ENCODE measurements at places on chromosomes 2 and 18.
A peak's percentile ranks its signal among the peaks of the same experiment; 100 is the strongest.

- DNase-seq, result no peak
Observed at GRCh38 chr2:28228434-28228995, 164.1 kb upstream of the FOSL2 start.

GRCh38 chr2:236916181-236916580 is 169.5 kb upstream of the COPS8 start:
- DNase-seq, result no peak

GRCh38 chr18:64403784-64404503 is 255.1 kb upstream of the LINC00305 start:
- DNase-seq, result peak; percentile 23

DNA sequence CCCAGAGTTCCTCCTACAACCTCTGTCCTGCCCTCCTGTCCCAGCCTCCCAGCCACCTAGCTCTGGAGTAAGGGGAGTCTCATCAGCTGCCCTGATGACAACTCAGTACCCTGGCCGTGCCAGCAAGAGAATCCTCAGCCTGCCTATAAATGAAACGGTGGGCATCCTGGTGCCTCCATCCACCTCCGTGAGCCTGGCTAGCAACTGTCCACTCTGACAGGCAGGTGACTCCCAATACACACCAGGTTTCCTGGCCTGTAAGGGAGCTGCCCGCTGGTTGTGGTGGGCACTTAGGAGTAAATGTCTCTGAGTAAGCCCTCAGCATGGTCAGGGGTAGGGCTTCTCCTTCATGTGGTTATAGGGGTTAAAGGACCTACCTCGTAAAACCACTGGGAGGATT is 81.5 kb downstream of the XDH start:
- no peak for DNase-seq

DNA sequence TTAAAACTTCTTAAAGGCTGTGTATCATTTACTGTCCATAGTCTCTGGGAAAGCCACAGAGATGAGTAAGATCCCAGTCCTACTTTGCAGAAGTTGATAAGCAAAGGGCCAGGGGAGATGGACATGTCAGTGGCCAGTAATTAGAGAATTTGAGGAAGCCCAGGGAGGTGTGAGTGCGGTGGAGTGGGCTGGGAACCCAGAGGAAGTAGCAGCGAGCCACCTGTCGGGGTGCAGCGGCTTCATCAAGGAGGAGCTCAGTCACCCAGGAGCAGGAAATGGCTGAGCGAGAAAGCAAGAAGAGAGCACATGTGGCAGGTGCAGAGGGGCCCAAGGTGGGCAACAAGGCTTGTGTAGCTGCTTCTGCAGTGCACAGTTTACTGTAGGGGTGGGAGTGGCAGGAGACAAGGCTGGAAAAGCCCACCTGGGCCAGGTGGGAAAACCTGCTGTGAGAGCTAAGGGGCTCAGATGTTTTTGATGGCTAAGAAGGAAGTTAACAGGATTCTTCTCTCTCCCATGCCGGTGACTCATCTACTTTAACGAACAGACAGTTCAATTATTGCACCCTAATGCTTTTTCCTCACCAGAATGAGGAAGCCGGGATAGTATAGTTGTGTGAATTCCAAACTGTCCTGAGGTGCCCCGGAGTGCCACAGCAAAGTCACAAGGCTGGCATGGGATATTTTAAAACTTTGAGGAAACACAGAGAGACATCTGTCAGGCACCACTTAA is 34.8 kb upstream of the MGAT5 start:
- peak; percentile 76 for DNase-seq

DNA sequence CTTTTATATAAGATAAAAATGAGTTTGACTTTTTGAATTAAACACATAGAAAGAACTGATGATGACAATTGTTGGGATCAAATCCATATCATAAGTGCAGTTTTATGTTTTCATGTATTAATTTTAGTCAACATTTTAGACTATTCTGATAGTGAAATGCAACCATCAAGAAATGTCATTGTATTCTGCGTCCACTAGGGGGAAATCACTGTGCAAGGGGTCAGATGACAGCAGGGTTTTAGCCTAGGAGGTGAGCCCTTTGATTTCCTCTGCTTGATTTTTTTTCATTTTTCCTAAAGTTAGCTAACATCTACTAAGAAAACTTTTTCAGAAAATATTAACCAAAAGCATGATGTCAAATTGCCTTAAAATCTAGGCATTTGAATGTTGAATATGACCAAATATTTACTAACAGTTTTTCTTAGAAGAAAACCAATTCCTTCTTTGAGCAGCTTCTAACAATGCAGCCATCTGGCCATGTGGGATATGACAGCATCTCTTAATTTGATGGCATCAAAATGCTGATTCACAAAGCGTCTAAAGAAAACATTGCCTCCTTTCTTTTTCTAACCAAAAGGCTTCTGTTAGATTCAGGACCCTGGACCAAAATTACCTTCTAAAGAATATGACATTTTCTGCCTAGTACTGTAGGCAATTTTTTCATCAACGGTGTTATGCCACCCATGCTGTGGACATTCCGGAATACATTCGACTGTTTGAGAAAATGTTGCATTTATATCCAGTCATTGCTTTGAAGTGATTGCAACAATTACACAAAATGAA is 141.5 kb downstream of the SPHKAP start:
- no peak for DNase-seq

- DNase-seq, result no peak
Observed at GRCh38 chr18:21911551-21911950, 171.0 kb downstream of the MIB1 start.

DNA sequence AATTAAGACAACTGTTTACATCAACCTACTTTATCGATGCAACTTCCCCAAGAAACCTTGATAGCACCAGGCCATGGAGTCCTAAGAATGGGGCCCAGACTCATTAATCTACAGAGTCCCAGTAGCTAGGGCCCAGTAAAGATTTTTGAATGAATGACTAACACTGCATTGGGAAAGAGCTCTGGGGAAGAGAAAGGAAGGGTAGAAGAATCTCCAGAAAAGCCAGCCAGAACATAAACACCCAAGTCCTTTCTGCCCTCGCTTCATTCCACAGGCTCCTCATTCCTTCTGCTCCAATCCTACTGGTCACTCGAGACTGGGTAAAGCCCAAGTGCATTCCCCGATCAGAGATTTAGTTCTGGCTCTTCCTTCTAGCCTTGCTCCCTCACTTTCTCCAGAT is 44.3 kb downstream of the CYRIA start:
- no peak for DNase-seq

GRCh38 chr18:33369711-33370449 is 70.6 kb downstream of the CCDC178 start:
- no peak for DNase-seq

DNA sequence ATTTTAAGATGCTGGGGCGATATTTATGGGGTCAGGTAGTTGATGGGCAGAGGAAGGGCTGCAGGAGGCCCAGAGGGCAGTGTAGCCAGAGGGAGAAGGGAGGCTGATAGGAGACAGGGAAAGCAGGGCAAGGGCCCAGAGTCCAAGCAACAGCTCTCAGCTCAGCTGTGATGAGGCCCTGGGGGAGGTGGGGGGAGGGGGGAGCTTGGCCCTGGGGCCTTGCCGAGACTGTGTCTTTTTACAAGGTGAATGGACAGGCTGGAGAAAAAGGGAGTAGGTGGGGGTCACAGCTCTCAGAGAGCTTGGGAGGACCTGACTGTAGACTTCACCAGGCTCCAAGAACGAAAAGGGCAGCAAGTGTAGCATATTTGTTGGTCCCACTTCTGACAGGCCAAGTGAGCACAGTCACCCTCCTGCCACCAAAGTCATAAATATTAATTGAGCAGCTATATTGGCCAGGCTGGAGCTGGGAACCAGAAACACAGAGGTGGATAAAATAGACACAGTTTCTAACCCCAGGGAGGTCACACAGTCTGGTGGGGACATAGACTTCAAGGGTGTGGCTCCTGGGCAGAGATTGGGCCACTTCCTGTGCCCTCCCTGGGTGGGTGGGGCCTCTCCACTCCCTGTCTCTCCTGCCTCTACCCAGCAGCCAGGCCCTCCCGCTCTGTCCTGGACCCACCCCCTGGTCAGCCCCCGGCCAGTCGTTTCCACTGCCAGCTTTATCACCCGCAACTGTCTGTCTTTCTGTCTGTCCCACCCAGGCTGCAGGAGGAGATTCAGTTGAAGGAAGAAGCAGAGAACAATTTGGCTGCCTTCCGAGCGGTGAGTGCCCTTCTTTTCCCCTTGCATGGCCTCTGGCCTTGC is 1.4 kb downstream of the DES start:
- DNase-seq, result no peak

- no peak for DNase-seq
Observed at GRCh38 chr2:99677814-99678213, 188.0 kb upstream of the REV1 start.

DNA sequence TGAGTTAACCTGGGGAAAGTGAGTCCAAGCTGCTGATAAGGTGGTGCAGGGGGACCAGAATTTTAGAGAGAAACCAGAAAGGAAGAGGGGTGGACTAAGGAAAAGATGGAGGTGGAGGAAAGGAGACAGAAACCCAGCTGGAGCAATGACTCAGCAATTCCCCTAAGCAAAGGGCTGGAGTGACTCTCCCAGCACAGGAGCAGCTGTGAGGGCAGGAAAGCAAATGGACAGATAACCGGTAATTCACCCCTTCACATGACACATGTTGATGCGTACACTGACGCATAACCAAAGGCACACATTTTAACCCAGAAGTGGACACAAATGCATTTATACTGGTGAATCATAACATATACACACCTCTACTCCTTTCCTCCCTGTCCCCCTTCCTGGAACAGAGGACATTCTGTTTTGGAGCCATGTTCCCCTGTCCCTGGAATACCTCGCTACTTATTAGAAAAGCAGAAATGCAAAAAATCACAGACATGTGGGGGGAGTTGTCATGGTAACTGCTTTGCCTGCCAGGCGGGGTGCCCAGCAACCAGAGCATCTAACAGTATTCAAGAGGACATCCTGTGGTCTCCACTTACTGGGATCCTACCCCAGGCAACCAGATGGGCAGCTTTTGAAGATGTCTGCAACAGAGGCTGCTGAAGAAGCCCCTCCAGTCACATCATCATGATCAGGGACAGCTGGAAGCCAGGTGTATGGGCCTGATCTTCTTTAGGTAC is 4.7 kb downstream of the CDK5R2 start:
- no peak for DNase-seq

DNA sequence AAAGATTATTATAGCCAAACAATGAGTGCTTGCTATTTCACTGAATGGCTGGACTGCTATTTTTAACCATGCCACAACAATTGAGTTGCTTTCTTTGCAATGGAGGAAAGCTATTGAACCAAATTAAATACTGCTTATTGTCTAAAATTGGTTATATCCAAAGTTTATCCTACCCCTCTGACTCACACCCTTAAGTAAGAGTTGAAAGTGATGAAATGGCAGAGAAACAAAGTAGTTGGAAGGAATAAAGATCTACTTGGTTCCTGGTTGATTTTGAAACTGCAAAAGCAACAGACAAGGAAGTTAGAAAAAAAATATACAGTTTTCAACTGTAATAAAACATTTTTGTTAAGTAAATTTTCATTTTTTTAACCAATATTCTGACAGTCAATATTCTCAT is 47.5 kb downstream of the EML4 start:
- DNase-seq, result no peak

DNA sequence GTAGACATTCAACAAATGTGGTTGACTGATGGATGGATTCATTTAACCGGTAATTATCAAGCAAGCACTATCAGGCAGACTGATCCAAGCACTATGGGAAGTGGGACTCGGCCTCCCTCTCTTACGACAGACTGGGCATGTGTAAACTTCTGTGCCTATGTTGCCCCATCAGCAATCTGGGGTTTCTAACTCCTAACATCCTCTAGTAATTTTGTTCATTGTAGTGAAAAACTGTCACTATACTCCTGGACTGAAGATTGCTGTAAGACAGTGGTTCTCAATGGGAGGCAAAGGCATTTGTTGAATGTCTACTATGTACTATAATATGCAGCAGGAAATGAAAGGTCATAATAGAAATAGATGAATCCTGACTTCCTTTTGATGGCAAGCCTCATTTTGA is 51.2 kb upstream of the CREB1 start:
- no peak for DNase-seq

- no peak for DNase-seq
Observed at GRCh38 chr2:216827073-216827720, 32.7 kb downstream of the TNP1 start.

DNA sequence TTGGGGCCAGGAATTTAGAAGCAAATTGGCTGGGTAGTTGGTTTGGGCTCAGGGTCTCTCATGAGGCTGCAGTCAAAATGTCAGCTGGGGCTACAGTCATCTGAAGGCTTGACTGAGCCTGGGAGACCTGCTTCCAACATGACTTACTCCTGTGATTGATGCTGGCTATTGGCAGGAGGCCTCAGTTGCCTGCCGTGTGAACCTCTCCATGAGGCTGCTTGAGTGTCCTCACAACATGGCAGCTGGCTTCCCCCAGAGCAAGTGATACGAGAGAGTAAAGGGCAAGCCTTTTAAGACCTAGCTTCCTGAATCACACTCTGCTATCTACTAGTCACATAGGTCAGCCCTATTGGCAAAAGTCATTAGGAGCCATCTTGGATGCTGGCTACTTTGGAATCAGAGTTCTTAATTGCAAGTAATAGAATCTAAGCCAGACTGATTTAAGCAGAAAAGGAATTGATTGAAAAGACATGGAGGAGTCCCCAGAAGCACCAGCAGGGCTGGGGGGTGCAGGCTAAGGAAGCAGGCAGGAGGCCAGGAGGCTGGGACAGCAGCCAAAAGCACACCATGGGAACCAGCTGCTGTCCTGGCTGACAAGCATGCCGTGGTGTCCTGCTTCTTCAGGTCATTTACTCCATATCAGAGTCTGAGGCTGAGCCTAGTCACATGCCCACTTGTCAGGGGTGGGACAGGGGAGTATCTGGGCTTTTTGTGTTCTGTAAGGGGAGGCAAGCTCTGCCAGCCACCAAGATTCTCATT is 7.8 kb upstream of the GIGYF2 start:
- no peak for DNase-seq

- DNase-seq, result no peak
Observed at GRCh38 chr2:139411236-139411635, 631.0 kb upstream of the NXPH2 start.

DNA sequence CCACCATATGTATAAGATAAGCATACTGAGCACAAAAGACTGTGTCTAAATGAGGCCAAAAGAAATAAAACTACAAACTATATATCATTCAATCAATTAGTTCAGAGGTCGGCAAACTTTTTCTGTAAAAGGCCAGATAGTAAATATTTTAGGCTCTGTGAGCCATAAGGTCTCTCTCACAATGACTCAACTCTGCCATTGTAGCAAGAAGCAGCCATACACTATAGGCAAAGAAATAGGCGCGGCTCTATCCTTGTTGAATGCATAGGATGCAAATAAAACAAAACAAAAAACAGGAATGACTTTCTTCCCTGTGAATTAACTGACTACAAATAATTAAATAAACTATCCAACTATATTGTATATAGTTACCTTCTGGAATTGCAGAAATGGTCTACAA is 8.6 kb upstream of the CCDC88A start:
- DNase-seq, result no peak

GRCh38 chr2:235641956-235642355 is 148.1 kb downstream of the AGAP1 start:
- no peak for DNase-seq

Data from B cell (primary cell).